H54 (cell line): ENCODE measurements at places on chromosomes 12 and 14.

- no peak for DNase-seq
Measured at GRCh38 chr14:105299654-105300541, 903 bp downstream of the BRF1 start.

GRCh38 chr14:72717220-72717619 is 176.7 kb downstream of the DPF3 start:
- no peak for DNase-seq

- no peak for DNase-seq
Measured at GRCh38 chr12:100593490-100593889, 20.0 kb downstream of the GAS2L3 start.

- no peak for DNase-seq
Measured at GRCh38 chr12:81809829-81810595, 50.9 kb upstream of the PPFIA2 start.

DNA sequence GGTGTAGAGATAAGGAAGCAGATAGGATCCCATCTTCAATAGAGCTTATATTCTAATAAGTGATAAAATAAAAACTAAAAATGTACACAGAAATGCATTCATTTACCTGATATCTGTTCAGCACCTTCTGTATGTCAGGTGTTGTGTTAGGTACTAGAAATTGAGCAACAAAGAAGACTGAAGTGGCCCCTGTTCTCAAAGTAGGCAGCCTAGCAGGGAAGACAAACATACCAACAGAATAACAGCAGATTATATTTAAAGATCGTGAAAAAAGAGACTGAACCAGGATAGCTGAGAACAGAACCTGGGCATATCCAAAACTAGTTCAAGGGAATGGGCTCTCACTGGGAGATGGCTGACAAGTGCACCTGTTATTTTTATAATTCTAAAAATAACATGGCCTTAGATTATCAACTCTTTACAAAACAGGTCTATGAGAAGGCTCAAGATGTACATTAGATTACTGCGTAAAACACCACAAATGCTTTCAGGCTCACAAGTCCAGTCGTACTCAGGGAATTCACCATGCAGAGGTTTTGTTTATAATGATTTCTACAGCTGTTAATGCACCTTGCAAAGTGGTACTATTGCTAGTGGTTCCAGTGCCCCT is 16.4 kb downstream of the ANO6 start:
- no peak for DNase-seq

GRCh38 chr14:60989599-60989998 is 8.6 kb downstream of the SLC38A6 start:
- no peak for DNase-seq

DNA sequence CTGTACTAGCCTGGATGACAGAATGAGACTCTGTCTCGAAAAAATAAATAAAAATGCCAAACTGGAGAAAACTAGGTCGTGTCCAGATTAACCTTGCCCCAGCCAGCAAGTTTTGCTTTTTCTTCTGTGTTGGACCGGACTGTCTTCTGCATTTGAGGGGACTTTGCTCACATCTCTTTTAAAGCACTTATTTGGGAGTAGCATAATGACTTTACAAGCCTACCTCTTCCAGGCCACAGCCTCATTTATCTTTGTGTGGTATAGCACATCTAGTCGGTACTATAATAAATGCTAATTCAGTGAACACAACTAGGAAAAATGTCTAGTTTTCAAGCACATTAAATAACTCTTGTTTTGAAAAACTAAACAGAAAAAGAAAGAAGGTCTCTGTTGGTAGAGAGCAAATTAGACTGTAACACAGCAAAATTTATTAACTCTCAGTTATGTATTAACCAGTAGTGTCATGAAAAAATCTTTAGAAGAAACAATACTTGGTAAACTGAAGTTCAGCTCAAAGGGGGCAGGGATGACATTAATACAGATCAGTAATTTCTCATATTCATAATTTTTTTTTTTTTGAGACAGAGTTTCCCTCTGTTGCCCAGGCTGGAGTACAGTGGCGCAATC is 52.0 kb downstream of the WDHD1 start:
- no peak for DNase-seq

DNA sequence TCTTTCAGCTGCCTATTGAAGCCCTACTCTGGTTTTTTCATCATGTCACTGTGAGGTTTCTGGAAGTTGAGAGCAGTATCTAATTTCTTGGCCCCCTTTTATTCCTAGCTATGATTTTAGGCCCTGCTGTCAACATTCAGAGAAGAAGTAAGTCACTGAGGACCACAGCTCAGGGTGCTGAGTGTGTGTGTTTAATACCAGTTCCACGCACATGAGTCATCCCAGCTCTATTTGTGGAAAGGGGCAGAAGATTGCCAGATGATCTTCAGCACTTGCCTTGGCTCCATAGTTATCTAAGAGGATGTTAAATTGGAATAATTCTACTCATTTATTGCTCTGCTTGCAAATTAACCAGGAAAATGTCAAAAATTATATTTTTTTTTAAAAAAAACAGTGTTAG is 65.5 kb upstream of the SLC38A4 start:
- no peak for DNase-seq

GRCh38 chr14:93643127-93643526 is 145.2 kb downstream of the PRIMA1 start:
- DNase-seq: no peak

- DNase-seq: no peak
Measured at GRCh38 chr14:63992858-63993257, 140.1 kb downstream of the SYNE2 start.

GRCh38 chr14:103108749-103109207 is 14.3 kb downstream of the EXOC3L4 start:
- peak; percentile 82 for DNase-seq

- DNase-seq: no peak
Measured at GRCh38 chr14:89164168-89165073, 252.6 kb downstream of the FOXN3 start.

- DNase-seq: no peak
Measured at GRCh38 chr14:65277580-65278270, 134.8 kb upstream of the FUT8 start.
